ENCODE measurements at places on chromosomes 7 and 10.

GRCh38 chr7:101163279-101164070 lies 1.9 kb downstream of the VGF start:
- no peak for DNase-seq

DNA sequence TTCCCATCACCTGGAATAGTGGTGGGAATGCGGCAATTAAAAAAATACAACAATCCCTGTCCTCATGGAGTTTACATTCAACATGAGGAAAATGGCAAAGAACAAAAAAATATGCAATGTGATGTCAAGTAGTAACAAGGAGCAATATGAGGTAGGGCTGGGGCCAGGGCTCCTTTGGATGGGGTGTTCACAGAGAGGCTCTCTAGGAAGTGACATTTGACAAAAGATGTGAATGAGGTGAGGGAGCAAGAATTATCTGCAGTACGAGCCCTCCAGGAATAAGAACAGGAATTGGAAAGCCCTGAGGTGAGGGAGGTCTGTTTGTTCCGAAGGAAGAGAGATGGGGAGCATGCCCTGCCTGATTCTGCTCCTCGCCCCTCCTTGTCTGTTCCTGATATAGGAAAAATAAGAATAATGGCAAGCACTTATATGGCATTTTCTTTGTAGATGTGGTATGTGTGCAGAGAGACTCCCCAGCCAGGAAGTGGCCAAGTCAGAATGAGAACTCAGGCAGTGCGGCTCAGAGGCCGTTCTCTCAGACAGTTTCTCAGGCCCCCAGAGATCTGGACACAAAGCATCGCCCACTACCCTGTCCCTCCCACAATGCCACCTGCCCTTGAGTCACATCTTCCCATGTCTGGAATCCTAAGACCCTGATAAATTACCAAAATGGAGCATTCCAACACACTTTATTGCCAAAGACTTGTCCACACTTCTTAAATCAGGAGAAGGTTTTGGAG lies 105.6 kb downstream of the APBB1IP start:
- DNase-seq: no peak

DNA sequence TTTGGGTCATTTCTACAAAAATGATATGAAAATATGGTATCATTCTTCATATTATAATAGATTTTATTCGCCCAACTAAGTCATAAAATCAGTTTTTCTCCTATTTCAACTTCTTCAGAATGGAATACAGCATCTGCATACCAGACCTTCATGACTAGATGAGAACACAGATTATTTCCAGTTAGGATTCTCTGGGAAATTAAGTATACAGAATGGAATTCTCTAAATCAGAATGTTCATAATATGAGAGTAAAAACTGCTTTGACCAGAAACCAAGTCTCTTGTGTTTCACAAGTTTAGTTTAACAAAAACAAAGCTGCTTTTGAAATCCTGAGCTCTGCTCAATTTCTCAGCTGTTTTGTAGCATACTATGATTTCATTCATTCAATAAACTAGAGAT lies 160.3 kb upstream of the SEMA3A start:
- no peak for DNase-seq

- DNase-seq: no peak
These were observed 36.1 kb upstream of the SMNDC1 start for GRCh38 chr10:110340816-110341215.

GRCh38 chr7:113087071-113087998 lies 708 bp upstream of the GPR85 start:
- DNase-seq: peak; percentile 57

DNA sequence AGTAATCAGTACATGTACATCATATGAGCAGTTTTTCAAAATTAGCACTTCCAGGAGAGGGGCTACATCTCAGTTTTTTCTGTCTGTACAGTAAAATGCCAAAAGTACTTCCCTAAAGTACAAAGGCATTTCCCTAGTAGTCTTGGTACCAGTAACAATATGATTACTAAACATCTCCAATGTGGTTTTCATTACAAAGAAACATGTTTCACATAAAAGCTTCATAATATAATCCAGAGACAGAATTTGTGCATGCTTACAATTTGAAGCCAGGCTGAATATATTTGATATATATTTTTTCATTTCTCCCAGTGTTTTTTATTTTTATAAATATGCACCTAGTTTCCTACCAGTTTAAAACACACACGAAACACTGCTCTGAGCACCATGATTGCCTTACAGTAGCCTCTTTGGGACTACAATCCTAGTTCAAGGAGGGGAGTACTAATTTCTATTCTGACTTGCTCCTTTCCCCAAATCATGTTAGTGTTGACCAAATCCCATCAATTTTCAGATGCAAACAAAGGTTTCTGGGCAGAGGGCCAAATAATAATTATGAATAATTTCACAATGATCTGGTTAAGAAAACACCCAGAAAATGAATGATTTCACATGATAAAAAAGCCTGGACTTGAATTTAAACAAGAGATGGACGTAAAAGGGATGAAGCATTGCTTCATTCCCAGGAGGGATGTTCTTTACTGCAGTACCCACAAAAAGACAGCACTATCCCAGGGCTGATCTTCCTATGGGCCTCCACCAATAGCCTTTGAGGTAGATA lies 201.3 kb downstream of the SLC25A13 start:
- no peak for DNase-seq

DNA sequence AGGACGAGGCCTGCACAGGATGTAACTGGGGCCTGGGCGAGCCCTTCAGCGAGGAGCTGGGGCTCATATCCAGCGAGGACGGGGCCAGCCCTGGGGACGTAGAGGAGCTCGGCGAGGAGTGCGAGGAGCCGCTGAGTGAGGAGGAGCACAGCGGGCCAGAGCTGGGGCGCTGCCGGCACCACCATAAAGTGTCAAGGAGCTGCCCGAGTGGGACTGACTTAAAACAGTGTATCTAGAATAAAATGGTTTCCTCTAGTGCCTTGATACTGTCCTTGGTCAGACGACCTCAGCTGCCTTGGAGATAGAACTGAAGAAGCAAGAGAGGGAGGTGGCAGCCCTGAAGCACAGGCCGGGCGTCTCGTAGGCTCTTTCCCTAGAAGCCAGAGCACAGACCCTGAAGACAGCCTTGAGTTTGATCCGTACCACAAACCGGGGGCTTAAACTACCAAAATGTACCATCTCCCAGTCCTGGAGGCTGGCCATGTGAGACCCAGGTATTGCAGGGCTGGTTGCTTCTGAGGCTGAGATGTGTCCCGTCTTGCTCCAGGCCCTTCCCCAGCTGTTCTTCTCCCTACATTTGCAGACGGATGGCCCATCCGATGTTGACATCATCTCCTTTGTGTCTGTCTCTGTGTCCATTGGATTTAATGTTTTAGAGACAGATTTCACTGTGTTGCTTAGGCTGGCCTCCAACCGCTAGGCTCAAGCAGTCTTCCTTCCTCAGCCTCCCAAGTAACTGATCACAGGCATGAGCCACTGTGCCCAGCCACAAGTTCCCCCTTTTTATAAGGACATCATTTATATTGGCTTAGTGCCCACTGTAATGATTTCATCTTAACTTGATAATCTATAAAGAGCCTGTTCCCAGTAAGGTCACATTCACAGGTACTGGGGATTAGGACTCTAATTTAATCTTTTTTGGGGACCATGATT lies 35.8 kb downstream of the DNAJB6 start:
- DNase-seq: no peak

GRCh38 chr10:75773813-75774782 lies 342.7 kb downstream of the LRMDA start:
- DNase-seq: no peak

DNA sequence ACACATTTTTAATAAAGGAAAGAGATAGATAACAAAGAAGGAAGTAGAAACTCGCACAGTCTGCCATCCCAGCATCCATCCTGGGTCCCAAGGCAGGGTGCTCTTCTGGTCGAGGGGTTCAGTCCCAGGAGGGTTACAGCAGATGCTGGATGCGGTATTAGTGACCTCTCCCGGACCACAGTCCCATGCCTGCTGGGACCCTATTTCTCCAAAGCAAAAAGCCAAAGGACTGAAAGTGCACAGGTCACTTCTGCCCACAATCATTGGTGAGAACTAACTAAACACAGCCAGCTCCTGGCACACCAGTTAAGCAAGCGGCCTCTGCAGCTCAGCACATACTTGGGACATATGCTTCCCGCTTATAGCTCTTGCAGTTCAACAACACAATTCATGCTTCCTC lies 96.1 kb upstream of the HABP2 start:
- no peak for DNase-seq

DNA sequence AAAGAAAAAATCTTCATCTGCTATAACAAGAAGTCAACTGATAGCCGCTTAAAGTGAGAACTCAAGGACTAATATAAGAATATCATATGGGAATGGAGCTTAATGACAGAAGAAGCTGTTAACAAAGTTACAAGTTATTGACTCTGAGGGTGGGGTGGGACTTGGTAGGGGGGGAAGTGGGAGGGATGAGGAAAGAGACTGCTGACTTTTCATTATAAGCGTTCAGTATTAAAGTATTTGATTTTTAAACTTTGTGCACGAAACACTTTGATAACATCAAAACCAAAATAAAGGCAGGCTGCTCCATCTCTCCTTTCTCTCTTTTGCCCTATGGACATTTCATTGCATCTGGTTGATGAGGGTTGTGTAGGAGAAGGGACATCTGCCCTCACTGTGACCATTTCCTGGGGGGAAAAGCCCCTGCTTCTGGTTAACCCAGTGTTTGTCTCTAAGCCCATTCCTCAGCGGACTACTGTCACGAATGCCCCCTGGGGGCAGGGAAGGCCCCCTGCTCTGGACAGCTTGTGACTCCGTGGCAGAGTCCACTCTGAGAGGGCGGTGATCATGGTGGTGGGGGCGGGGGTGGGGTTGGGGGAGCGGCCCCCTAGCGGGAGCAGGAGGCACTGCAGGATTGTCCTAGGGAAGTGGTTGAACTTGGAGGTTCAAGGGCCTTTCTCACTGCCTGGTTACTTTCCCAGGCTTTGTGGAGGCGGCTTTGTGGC lies 17.4 kb downstream of the SLC13A4 start:
- no peak for DNase-seq

GRCh38 chr10:44865289-44865671 lies 45.9 kb upstream of the TMEM72 start:
- no peak for DNase-seq

GRCh38 chr10:49115796-49116508 lies 630 bp upstream of the VSTM4 start:
- DNase-seq: no peak

DNA sequence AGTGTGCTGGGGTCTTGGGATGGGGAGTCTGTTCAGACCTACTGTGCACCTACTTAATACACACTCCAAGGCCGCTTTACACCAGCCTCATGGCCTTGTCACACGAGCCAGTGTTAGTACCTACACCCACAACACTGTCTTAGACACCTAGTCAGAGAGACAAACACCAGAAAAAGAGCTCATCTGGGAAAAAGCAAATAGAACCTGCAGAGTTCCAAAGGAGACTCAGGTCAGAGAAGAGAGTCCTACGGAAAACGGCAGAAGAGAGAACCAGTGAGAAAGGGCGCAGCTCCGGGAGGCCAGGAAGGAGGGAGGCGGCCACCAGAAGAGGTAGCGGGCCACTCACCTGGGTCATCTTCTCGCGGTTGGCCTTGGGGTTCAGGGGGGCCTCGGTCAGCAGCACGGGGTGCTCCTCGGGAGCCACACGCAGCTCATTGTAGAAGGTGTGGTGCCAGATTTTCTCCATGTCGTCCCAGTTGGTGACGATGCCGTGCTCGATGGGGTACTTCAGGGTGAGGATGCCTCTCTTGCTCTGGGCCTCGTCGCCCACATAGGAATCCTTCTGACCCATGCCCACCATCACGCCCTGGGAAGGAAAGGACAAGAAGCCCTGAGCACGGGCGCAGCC lies 105.3 kb upstream of the TNRC18 start:
- DNase-seq: no peak

GRCh38 chr10:105644978-105645377 lies 1003.9 kb downstream of the SORCS3 start:
- DNase-seq: no peak

DNA sequence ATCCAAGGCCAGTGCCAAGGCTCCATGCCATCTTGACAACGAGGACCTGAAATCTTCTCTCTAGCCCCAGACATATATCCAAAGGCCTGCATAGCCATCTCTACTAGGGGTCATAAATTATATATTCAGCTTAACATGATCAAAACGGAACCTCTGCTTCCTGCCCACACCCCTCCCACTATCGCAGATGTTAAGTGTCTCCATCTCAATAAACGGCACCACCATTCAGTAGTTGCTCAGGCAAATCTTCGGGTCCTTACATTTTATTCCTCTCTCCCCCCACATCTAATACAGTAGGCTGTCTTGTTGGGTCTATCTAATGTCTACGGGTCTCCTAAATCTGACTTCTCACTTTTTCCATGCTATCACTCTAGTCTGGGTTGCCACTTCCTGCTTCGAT lies 201.1 kb upstream of the PLXNA4 start:
- no peak for DNase-seq

DNA sequence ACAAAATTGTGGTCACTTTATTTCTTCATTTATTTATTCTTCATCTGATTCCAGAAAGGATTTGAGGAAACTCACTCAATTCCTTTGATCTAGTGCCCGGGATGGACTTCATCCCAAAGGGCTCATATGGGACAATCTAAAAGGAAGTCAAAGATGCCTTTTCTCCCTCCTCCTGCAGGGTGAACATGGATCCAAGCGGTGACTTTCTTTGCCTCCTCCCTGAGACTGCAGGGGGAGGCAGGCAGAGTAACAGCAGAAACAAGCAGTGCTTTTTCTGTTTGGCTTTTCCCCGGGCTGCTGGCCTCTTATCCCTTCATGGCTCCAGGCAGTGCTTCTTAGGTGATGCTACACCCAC lies 10.0 kb upstream of the DNMBP start:
- no peak for DNase-seq

DNA sequence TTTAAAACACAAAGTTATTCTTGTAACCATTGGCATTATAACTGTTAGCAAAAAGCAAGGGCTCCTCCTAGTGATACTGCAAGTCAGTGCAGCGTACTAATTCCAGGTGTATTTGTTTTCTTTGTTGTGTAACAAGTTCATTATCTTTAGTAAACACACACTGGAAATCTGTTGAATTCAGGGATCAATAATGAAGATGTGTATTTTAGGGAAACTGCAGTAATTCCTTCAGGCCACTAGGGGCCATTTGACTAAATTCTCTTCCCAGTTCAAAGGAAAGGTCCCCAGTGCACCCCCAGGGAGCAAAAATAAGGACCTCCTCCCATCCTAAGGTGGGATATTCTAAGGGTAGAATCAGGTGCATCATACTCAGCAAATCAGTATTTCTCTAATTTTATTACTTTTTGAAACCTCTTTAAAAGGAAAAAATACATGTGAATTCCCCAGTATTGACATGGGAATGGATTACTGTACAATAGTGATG lies 158.6 kb upstream of the LYZL1 start:
- DNase-seq: no peak

DNA sequence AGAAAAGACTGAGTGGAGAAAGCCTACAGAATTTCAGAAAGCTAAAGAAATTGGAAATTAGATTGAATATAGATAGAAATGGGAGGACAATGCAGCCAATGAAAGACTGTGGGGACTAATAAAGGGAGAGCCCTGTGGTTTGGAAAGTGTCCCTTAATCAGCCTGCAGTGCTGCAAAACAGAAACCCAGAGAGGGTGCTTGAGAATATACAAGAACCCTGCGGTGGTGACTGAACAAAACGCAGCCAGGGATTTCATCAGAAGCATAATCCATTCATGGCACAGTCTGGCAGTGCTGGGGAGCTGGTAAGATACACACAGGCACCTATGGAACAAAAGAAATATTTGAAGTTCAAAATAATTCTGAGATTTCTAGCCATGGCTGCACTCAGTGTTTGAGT lies 19.1 kb downstream of the CEP41 start:
- DNase-seq: no peak

GRCh38 chr7:301291-302053 lies 11.5 kb downstream of the FOXL3 start:
- DNase-seq: no peak
